IPS DF 19.7 (cell line): ENCODE measurements at places on chromosomes 2 and 18.
A peak's percentile ranks its signal among the peaks of the same experiment; 100 is the strongest.

DNA sequence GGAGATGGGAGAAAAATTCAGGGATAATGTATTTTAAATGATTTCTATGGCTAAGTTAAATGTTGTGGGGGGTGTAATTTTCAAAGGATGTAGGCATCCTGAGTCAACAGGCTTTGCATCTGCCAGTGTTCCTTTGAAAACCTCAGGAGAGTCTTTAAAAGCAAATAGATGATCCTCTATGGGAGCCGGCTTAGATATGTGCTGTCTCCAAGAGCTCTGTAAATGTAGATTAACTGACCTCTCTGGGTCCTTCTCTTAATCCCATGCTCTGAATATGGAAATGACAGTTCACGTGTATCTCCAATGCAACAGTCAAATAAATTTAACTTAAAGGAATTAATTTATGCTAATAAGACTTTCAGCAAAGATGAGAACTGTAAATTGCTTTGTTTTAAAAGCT lies 292.7 kb downstream of the ERBB4 start:
- DNase-seq, result no peak

- DNase-seq, result no peak
These were observed 270.9 kb upstream of the TCF4 start for GRCh38 chr18:55858661-55859515.

GRCh38 chr18:38747153-38747552 lies 1181.6 kb upstream of the CELF4 start:
- no peak for DNase-seq

DNA sequence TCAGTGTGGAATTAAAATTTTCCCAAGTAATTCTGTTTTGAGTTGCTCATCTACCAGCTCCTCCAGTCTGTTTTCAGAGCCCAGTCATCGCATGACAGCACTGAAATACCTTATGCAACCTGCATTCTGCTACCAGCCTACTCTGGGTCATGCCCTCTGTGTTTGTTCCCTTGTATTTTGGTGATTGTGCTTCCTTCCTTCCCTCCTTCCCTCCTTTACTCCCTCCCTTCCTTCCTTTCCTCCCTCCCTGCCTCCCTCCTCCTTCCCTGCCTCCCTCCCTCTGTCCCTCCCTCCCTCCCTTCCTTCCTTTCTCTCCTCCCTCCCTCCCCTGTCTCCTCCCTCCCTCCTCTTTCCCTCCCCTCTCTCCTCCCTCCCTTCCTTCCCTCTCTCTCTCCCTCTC lies 289.6 kb downstream of the CDH2 start:
- DNase-seq, result no peak

DNA sequence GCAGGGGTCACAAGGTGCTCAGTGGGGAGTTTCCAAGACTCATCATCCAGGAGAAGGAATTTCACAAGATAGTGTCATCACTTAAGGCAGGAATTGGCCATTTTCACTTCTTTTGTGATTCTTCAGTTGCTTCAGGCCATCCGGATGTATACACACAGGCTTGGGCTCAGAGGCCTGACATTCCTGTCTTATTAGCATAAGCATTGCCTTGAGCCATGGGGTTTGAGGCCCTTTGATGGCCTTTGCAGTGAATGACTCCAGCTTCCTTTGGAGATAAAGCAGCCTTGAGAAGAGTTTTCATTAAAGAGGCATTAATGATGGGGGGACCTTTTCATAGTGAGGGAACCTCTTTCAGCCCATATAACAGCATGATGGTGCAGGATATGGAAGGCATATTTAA lies 366.0 kb upstream of the CNTNAP5 start:
- peak; percentile 3 for DNase-seq

DNA sequence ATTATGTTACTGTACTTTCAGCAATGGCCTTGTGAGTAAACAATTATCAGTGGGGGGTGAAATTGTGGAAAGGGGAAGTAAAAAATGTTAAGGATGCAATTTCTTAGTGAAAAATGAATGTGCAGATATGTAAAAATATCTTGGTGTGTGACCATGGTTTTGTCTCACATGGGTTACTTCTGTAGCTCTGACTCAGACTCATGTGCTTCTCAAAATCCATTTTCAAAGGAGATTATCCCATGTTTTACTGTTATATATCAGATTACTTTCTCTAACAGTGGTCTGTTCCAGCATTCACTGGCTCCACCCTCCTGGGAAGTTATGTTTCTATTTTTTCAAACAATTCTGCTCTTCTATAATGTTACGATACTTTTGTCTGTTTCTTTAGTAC lies 298.2 kb upstream of the COL3A1 start:
- DNase-seq, result no peak

DNA sequence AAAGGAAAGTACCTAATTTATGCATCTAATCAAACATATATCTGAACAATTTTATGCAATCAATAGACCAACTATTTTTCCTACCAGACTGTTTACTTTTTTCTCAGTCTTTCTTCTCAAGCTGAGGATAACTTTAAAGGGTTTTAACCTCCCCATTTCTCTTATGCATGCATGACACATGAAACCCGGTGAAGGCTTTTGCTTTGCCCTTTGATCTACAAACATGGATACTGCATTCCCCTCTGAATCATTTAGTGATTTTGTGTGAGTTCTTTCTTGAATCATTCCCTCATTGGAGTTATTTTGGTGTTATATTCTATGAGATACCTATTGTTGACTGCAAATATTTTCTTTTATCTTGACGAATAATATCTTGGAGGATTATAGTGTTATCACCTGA lies 931.9 kb upstream of the CNTNAP5 start:
- no peak for DNase-seq

GRCh38 chr18:1585881-1586488 lies 681.3 kb downstream of the ADCYAP1 start:
- DNase-seq, result no peak
